ENCODE measurements at places on chromosomes 2 and 18.
A peak's percentile ranks its signal among the peaks of the same experiment; 100 is the strongest.

DNA sequence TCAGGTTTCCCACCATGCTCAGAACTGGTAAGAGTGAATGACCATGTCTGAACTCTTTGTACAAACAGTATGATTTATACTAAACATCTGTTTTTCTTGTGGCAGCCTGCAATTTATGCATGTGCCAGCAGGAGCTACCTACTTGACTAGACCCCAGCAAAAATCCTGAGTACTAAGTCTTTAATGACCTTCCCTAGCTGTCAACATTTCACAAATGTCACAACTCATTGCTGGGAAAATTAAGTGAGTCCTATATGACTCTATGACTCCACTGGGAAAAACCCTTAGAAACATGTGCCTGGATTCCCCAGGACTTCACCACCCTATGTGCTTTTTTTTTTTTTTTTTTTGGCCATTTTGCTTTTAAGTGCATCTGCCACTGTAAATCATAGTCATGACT is 1225.8 kb downstream of the SUCLG1 start:
- no peak for DNase-seq

- DNase-seq = no peak
Observed at GRCh38 chr2:30722936-30723725, 84.1 kb downstream of the CAPN13 start.

GRCh38 chr2:99960790-99961189 is 181.6 kb downstream of the AFF3 start:
- no peak for DNase-seq

DNA sequence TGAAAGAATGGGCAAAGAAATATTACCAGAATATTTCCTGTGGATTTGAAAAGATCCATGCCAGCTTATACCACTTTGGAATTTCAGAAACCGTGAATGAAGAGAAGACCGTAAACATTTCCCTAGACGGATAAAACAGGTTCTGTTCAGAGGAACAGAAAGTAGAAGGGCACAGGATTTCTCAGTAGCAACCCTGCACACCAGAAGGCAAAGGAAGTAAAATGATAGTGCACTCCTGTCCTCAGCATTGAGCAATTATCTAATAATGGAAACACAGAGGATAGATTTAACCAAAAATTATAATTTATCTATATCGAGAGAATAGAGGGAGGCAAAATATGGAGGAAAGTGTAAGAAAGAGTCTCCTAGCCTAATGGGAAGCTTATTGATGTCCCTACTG is 87.0 kb upstream of the ITGA6 start:
- DNase-seq = no peak

DNA sequence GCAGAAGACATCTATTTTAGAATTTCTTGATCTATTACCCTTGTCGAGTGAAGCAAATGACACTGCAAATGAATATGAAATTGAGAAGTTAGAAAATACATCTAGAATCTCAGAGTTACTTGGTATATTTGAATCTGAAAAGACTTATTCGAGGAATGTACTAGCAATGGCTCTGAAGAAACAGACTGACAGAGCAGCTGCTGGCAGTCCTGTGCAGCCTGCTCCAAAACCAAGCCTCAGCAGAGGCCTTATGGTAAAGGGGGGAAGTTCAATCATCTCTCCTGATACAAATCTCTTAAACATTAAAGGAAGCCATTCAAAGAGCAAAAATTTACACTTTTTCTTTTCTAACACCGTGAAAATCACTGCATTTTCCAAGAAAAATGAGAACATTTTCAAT is 370.4 kb downstream of the XIRP2 start:
- no peak for DNase-seq

GRCh38 chr18:46566111-46566510 is 90.9 kb downstream of the LOXHD1 start:
- DNase-seq = no peak

- DNase-seq = peak; percentile 31
Observed at GRCh38 chr2:152648336-152648735, 68.9 kb downstream of the PRPF40A start.

- DNase-seq = peak; percentile 16
Observed at GRCh38 chr2:23658466-23658942, 268.4 kb downstream of the ATAD2B start.

DNA sequence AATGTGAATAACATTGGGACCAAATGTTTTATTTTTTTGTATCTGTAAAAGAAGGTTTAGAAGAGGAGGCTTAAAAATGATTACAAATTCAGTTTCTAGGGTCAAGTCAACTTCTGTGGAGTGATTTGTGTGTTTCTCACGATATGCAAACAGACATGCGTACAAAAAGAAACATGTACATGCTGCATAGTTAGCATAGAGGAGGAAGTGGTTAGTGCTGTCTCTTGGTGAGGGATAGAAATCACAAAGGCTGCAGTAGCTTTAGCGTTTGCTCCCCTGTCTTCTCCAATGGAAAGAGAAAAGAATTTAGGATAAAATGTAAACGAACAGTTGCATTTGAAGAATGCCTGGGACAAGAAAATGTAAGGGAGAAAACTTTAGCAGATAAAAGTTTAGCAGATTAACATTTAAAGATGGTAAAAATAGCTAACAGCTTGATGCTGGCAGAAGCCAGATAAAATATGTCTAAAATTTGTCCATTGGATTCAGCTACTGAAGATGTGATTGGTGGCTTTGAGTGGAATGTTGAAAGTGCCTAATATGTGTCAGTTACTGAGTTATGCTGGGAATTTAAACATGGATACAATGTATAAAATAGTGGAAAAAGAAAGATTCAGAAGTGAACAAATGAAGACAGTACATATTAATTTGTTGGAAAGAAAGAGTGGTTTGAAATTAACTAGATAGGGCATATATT is 44.9 kb downstream of the MALT1 start:
- no peak for DNase-seq

- no peak for DNase-seq
Observed at GRCh38 chr18:74818516-74819175, 221.0 kb downstream of the ZNF407 start.
